ENCODE measurements at places on chromosomes 12 and 14.

- DNase-seq = no peak
Observed at GRCh38 chr12:103524238-103524875, 28.6 kb upstream of the C12orf42 start.

DNA sequence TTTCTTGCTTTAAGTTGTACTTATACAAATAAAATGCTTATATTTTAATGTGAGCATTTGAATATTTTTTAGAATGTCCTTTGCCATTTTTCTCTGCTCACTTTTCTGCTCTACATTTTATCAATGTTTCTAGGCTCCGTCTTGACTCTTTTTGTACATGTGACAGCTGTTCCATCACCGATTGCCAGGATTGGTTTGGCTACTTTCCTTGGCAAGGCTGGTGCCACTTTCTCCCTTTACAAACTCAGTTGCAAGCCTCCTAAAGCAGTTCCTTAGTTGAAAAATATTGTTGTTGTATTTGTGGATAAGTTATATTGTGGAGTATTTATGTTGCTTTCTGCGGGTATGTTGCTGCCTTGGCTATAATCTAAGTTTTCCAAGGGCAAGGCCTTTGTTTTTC is 63.4 kb downstream of the DACT1 start:
- DNase-seq = no peak

DNA sequence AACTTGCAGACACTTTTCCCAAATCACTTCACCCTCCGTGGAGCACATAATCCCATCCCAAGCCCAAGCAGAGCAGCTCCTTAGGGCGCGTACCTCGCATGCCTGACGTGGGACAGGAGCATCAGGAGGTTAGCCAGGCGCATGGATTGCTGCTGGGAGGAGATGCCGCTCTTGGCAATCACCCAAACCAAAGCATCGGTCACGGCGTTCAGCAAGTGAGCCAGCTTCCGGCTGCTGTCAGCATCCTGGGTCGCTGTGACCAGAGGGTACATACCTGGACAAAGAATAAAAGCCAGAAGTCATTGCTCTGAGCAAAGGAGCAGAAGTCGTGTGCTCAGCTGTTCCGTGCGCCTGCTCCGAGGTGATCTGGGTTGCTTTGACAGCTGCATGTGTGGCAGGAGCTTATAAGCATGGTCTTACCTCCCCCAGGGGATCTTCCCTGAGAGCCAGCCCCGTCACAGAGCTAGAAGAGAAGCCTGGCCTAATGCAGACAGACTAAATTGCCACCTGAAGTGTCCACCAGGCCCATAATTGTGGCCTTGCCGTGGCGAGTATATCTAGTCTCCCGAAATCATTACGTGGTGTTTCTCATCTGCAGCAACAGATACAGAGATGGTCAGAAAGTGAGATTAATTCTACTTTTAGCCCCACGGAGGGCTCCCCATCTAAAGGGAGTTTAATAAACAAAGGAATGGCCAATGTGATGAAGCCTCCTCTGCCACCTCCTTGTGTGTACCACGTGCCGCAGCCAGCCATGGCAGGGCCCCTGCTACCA is 59.1 kb downstream of the ESR2 start:
- no peak for DNase-seq

DNA sequence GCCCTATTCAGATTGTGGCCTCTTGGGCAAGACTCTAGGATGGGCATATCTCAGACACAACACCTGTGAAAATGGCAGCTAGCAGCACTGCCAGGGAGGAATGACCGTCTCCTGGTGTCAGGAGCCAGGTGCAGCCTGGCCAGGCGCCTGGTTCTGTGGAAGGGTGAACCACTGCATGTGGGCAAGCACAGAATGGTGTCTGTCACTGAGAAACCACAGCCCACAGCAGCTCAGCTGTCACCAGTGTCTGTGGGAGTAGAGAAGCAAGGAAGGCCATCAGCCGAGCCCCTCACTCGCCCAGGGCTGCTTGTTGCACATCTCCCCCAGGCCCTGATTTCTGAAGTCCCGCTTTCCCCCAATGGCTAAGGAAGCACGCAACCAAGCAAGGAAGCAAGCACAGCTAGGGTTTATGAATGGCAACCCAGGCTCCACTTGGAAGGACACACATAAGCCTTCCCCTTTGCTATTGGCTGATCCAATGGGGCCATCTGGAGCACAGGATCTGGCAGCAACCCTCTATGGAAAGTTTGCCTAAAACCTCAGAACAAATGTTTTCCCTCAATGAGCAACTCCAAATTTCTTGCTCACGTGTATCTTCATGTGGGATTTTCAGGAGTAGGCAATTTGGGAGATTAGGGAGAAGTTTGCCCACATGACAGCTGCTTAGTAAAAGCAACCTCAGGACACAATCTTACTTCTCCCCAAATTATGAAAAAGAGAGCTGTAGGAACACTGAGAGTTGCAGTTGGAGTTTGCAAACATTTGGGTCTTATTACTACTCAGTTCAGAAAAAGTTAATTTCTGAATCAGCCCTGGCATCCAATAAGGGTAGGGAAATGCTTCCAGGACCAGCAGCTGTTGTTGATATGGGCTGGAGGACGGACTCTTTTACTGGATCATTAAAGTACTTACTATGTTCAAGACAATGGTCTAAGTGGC is 44.7 kb downstream of the GPHB5 start:
- DNase-seq = no peak

- DNase-seq = no peak
Observed at GRCh38 chr12:131907379-131908091, 13.1 kb downstream of the ULK1 start.

GRCh38 chr14:99595524-99595923 is 8.5 kb downstream of the CCDC85C start:
- DNase-seq = no peak

Measured in NCI-H187 treated with DMSO at 0.1 percent for 48 hours (cell line).